Dorsolateral prefrontal cortex (tissue), 122 donors: ENCODE measurements at places on chromosomes 12 and 14.

DNA sequence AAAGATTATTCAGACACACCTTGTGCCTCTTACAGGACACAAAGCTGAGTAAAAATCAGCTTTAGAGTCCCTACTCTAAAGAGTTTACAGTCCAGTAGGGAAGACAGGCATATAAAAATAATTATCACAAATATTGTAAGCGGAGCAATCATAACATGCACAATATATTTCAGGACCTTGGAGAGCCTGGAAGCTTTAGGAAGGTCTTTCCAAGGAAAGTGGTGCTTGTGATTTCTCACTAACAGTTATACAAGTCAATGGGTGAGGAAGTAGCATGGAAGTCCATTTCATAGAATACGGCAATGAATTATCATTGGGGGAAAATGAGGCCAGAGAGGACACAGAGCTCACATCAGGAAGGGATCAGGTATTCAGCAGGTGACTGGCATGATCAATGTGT lies 268.3 kb downstream of the C12orf50 start:
- no peak for DNase-seq

DNA sequence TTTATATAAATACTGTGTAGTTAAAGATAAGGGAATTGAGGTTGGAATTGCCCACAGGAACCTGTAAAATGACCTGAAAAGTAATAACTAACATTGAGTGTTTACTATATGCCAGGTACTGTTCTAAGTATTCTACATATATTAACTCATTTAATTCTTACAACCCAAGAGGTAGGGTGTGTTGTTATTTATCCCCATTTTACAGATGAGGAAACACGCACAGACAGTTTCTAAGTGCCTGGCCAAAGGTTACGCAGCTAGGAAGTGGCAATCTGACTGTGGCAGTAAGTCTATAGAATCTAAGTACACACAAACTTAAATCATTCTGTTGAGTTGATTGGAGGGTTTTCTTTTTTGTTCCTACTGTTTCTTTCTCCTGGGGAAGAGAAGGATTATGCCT lies 1.1 kb upstream of the TSPAN31 start:
- no peak for DNase-seq

DNA sequence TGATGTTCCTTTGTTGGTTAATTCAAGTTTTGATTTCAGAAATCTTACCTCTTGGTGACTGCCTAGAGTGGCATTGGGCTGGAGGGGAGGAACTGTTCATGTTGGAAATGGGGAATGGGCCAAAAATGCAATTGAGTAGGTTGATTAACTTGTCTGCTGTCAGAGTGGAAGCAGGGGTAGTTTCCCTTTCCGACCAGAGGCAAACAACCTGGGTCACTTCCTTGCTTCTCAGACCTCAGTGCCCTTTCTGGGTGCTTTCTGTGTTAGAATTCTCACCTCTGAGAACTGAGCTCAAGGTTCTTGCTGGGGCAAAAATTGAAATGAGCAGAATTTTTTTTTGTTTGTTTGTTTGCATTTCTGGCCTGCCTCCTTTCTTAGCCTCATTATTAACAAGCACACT lies 2.3 kb upstream of the M6PR start:
- DNase-seq = no peak

DNA sequence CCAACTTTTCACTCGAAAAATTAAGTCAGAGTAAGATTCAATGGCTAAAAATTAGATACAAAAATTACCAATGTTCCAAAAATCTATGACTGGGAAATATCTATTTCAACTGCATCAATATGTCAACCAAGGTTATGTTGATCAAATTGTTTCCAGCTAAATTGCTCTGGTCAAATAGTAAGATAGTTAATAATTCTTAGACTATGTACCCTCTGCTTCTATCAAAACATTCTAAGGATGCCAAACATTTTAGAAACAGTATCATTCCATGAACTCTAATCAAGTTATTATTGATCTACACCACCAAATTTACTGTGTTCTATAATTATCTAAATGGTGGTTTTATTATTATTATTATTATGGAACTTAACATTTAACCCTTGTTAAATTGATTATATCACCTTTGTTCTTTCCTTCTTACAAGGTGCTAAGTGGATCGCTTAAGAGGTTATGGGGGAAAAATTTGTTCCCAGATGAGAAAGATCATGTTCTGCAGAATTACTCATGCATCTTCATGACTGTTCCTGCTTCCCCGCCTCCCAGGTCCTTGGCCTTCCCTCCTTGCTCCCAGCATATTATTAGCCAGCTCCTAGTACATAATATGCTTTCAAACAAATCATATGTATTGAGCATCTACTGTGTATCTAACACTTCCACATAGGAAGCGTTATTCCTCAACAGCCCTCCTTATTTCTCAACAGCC lies 240.5 kb upstream of the KRR1 start:
- DNase-seq = no peak

DNA sequence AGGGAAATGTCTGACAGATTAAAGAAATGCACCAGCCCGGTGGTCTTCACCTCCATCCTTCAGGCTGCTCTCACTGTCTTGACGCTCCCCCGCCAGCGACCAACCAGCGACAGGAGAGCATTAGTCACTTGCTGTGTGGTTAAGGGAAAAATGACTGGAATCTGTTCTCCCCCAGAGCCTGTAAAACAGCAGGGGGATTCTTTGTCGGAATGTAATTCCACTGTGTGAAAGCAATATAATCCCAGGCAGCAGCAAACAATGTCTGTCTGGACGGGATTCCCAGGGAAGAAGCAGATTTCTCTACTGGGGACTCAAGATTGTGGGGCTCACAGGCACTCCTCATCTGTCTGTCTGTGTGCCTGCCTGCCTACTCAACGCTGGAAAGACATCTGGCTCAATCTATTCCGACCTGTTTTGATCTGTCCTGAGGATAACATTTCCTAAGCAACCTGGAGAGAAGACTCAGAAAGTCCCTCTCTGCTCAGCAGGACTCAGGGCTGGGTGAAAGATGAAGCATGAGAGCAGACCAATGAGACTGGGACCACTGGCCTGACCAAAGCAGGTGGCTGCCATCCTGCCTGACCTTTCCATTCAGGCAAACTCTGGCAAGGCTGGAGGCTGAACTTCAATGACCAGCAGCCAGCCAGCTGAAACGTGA lies 54.6 kb downstream of the NUAK1 start:
- no peak for DNase-seq

GRCh38 chr14:84217066-84217465 lies 1312.9 kb upstream of the FLRT2 start:
- DNase-seq = no peak

DNA sequence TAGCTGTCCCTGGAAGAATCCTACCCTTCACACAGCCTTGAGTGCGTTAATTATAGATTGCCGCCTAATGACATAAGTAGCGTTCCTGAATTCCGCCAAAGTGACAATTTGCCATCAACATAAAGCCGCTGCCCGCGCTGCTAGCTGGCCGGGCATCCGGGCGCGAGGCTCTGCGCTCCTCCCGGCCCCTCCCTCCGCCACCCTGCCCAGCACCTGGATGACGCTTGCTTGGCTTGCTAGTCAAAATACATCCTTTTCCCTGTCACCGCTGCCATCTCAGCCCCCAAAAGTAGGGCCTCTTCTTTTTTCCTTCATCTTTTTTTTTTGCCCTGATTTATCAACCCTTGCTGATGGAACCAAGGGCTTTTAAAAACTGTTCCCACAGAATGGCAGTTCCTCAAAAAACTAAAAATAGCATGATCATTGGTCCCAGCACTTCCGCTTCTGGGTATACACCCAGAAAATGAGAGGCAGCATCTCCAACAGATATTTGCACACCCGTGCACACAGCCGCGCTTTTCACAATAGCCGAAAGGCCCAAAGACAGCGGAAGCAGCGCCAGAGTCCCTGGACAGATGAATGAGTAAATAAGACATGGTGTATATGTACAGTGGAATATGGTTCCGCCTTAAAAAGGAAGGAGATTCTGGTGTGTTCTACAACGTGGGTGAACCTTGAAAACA lies 235.2 kb downstream of the BCL11B start:
- no peak for DNase-seq
